ENCODE measurements at places on chromosomes 1 and 21.

- no peak for DNase-seq
Observed at GRCh38 chr1:211609120-211610024, 30.4 kb upstream of the SLC30A1 start.

- no peak for DNase-seq
Observed at GRCh38 chr1:204337583-204337982, 22.1 kb downstream of the PLEKHA6 start.

DNA sequence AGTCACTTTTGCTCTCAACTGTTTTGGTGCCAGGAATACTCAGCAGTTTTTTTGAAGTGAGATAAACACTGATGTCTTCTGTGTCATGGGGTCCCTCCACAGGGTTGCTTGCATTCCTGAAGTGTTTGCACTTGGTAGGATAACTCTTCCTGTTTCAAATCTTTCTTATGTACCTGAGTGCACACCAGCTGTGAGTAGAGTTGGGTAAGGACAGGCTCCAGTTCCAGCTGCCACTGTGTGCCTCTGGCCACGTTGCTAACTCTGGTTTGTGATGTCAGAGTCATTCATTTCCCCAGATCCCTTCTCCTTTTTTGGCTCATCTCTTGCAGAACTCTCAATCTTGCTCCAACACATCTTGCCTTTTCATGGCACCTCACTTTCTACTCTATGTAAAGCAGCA is 356.3 kb upstream of the B3GALT2 start:
- no peak for DNase-seq

GRCh38 chr1:11761988-11762406 is at the start of gene C1orf167:
TSS of gene C1orf167 (plus strand) at chr1:11762193. CDS start at chr1:11764401, 2,208 bp downstream.
- peak; percentile 29 for DNase-seq

- DNase-seq: peak; percentile 80
Observed at GRCh38 chr1:182054698-182055326, 6.7 kb downstream of the ZNF648 start.

DNA sequence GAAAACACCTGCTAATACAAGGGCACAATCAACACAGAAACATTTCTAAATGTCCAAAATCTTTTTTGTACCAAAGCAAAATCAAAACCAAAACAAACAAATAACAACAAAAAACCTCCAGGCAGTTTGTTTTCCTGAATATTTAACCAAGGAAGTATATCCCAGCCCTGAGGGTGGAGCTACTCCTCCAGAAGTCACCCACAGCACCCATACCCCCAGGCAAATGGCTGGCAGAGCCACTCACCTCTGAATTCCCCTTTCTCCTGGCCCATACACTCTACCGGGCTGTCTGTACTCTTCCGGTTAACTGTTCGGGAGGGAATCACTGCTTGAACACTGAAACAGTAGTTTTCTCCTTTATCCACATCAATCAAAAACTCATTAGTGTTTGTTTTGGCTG is 9.5 kb downstream of the F3 start:
- no peak for DNase-seq

DNA sequence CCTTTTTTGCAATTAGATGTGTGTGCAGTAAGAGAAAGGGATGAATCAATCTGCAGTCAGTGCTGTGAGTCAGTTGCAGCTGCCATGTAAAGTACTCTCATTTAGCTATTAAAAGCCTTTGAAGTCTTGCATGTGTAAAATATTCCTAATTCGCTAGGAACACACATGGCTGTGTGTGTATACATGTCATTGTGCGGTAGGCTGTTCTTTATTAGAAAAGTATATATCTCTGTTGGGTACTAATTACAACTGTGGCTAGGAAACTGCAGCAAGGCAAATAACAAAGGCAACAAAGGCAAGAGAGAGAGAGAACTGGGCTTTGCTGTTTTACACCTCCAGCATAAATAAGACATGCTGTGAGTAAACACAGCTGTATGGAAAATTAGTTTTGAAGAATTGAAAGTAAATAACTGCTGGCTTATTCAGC is 41.7 kb downstream of the EPB41 start:
- DNase-seq: no peak

- DNase-seq: peak; percentile 74
Observed at GRCh38 chr21:38355992-38356781, 99.4 kb downstream of the KCNJ15 start.

DNA sequence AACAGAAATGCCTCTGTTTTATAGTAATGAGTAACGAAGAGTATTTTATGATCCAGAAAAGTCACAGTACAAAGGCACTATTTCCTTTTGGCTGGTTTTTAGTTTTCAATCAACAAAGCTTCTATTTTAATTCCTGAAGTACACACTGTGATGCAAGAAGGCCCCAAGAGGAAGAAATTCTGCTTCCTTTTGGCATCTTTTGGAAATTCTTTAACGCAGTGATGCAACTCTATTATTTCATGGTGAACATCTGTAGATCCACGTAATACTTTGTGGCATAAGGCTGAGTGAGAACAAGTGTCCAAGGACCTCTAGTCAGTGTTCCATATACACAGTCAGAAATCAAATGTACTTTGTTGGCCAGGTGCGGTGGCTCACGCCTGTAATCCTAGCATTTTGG is 137.5 kb downstream of the TGFB2 start:
- DNase-seq: no peak

DNA sequence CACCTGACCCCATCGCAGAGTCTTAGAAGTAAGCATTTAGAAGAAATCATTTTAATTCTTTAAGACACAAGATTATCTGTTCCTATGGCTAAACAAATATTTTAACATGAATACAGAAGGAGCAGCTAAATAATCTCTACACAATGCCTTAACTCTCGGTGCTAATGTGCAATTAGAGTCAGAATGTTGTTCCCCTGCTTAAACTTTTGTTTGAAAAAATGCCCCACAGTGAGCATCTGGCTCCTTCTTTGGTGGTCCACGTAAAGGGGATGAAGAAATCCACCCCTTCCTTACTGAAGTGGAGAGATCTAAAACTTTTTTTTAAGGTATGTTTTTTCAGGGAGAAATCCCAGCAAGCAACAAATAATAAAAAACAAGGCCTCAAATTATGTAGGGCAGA is 55.2 kb downstream of the SLC45A1 start:
- DNase-seq: no peak

DNA sequence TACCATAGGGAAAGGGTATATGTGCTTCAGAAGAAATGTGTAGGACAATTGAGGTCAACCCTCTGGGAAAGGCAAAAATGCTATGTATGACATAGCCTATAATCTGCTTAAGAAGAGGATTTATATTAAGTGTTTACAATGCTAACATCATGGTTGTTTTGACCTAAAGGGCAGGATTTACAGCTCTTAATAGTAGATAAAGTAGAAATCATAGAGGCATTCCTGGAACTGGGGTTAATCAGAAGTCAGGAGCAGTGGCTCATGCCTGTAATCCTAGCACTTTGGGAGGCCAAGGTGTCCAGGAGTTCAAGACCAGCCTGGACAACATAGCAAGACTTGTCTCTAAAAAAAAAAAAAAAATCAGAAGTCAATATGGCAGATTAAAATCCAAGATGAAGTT is 8.7 kb upstream of the RPL11 start:
- DNase-seq: no peak

- DNase-seq: no peak
Observed at GRCh38 chr21:35484032-35484431, 434.9 kb upstream of the RUNX1 start.
